ENCODE measurements at places on chromosomes 1 and 21.
A peak's percentile ranks its signal among the peaks of the same experiment; 100 is the strongest.

DNA sequence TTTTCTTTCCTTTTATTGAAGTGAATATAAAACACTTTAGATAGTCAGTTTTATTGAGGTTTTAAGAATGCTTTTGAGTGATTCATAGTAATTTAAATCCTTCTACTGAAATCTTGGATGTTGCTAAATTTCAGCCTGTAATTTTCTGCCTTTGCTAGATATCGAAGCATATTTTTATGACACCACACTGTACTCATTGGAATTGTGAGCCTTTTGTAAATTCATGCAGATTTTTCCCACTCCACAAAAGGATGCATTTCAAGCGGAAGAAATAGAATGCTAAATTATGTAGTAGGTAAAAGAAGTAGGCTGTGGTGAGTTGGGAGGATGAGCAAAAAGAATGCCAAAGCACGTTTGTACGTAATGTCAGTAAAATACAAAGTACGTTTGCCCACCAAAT, 13.8 kb downstream of the SNX7 start:
- no peak for DNase-seq

DNA sequence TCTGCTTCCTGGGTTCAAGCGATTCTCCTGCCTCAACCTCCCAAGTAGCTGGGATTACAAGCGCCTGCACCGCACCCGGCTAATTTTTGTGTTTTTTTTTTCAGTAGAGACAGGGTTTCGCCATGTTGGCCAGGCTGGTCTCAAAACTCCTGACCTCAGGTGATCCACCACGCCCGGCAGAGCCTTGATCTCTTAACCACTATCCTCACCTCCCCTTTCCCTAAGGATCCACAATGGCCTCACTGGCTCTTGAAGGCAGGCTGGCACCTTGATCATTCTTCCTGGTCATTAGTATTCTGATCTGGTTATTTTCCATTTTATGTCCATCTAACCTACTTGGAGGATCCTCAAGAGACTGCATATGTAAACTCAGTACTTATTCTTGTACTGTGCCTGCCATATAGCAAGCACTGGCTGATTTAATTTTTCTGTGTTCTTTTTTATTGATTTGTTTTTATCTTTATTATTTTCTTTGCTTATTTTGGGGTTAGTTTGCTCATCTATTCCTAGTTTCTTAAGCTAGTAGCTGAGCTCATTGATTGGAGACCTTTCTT, 6.3 kb downstream of the RCC1 start:
- no peak for DNase-seq

DNA sequence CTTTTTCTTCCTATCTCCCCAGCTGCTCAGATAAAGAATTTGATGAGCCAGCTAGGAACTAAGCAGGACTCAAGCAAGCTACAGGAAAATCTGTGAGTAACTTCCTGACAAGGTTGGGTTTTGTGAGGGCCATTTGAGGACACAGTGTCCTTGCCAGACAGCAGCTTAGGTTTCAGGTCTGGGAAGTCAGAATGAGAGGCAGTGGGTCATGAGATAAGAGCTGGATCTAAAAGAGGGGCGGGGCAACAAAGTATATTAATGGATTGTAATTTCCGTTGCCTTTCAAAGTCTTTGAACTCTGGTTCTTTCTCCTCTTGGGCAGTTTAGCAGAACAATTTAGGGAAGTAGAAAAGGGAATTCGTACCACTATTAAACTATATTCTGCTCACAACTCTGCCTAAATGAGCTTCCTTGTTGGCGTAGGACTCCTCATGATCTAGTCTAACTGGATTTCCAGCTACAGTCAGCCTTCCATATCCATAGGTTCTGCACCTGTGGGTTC, 16.6 kb downstream of the STX12 start:
- DNase-seq: no peak

DNA sequence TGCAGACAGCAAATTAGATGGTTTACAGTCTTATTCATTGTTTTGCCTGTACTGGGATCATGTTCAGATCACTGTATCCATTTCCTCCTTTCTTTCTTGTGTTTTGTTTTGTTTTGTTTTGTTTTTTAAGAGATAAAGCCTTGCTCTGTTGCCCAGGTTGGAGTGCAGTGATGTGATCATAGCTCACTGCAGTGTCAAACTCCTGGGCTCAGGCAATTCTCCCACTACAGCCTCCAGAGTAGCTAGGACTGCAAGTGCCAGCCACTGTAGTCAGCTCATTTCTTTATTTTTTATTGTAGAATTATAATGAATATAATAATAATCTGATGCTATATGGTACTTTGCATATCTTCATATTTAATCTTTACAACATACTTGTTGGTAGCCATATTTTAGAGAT, 403.7 kb upstream of the B3GALT2 start:
- no peak for DNase-seq

- peak; percentile 44 for DNase-seq
These were observed 36.4 kb downstream of the ZNF697 start for GRCh38 chr1:119611701-119612113.

GRCh38 chr21:32096411-32096810, 182.4 kb downstream of the MIS18A start:
- DNase-seq: peak; percentile 18

DNA sequence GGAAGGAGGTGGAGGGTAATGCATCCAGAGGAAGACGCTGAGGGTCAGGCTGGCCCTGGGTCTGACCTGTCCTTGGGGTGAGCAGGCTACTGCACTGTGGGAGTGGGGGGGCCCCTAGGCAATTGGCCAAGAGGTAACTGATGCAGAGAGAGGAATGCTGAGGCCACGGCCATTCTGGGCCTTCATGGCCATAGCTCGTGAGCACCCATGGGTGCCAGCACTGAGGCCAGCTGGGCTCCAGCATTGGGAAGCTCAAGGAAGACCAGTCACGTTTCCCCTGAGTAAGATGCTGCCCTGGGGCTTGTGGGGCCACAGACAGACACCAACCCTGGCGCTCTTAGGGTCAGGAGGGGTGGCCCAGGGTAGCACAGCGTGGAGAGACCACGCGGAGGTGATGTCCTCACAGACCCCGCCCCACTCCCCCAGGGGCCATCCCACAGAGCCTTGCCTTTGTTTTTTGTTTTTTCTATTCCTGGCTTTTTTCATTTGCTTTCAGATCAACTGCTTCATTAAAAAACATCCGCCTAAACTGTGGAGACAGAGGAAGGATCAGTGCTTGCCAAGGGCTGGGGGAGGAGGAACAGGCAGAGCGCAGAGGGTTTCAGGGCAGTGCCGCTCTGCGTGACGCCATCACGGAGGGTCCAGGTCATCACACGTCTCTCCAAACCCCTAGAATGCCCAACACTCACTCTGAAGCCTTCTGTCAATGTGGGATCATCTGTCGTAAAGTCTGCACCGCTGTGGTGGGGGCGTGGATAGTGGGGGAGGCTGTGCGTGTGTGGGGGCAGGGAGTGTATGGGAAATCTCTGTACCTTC, 61.1 kb downstream of the SIK1 start:
- DNase-seq: no peak

GRCh38 chr1:167544447-167545093, 9.0 kb downstream of the CREG1 start:
- no peak for DNase-seq

DNA sequence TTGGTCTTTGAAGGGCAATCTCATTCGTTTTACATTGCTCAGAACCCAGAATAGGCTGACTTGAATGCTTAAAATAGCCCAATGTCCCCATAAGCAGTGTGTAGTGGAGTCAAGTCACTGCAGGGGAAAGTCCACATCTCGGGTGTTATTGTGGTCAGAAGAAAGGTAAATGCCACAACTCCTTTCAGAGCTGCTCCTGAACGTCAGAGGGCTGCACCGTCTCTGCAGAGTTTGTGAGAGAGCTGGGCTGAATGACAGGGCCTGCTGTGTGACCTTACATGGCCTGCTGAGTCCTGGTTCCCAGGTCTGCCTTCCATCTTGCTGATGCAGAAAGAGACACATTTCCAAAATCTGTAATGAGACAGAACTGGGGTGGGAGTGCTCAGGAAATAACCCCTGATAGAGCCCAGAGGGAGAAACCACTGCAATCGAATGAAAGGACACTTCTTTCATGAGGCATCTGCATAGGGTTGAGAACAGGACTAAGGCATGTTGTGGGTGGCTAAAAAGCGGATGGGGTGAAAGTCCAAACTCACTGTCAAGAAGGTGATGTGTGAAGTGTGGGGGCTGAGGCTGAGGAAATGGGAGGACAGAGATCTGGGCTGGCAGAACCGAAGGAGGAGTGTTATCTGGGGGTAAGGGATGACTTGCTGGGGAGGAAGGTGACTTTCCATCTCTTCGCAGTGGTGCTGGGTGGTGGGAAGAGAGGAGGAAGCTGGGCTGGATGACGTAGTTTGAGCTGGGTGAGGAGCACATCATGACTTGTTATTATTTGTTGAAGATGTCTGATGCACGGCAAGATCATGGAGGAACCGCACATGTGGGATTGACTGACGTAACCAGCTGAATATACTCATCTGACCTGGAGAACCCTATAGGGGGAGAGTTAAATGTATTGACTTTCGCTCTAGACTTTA, 33.7 kb downstream of the XCL2 start:
- DNase-seq: no peak

- no peak for DNase-seq
These were observed 26.0 kb downstream of the PTP4A2 start for GRCh38 chr1:31911994-31912780.

DNA sequence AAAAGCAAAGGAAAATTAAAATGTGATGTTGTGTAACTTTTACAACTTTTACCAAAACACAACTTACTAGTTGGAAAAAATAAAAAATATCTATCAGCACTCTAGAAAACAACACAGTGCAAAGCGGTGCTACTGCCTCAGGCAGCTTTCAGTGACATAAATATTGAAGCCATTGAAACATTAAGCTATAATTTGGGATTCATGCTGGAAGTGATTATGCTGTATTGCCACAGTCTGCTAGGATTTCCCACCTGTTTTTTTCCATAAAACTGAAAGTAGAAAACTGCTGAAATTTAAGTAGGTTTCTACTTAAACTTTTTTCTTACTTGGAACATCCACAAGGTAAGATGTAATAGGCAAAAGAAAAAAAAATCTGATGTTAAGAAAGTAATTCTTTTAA, 674.4 kb downstream of the KCNT2 start:
- no peak for DNase-seq

DNA sequence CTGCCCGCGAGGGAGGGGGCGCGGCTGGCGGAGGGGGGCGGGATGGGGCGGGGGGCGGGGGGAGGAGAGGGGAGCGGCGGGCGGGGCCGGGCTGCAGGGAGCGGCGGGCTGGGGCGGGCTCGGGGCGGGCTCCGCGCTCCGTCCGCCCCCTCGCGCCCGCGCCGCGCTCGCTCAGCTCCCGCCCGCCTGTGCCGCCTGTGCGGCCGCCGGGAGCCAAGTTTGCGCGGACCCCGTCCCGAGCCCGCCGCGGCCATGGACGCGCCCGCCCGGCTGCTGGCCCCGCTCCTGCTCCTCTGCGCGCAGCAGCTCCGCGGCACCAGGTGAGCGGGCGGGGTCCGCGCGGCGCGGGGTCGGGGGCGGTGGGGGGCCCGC, at the start of gene GABRD:
TSS of gene GABRD (plus strand) at position 174 of the 372 bp plus-strand sequence. CDS start at position 253, 79 bp downstream.
- DNase-seq: peak; percentile 58

DNA sequence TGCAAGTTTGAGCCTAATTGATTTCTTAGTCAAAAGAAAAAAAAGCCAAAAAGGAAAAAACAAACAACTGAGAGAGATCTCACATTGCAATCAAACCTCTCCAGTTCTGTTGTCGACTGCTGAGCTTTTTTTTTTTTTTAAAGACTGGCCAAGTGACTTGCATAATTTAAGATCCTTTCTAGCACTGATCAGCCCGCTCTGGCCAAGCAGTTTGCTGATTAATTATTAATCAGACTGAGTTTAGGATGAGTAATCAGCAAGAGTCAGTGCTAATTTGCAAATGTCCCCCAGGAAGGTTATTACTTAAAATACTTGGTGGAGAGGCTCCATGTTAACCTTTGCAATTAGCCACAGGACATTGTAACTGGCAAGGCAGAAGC, 39.3 kb downstream of the HMGB4 start:
- peak; percentile 17 for DNase-seq

DNA sequence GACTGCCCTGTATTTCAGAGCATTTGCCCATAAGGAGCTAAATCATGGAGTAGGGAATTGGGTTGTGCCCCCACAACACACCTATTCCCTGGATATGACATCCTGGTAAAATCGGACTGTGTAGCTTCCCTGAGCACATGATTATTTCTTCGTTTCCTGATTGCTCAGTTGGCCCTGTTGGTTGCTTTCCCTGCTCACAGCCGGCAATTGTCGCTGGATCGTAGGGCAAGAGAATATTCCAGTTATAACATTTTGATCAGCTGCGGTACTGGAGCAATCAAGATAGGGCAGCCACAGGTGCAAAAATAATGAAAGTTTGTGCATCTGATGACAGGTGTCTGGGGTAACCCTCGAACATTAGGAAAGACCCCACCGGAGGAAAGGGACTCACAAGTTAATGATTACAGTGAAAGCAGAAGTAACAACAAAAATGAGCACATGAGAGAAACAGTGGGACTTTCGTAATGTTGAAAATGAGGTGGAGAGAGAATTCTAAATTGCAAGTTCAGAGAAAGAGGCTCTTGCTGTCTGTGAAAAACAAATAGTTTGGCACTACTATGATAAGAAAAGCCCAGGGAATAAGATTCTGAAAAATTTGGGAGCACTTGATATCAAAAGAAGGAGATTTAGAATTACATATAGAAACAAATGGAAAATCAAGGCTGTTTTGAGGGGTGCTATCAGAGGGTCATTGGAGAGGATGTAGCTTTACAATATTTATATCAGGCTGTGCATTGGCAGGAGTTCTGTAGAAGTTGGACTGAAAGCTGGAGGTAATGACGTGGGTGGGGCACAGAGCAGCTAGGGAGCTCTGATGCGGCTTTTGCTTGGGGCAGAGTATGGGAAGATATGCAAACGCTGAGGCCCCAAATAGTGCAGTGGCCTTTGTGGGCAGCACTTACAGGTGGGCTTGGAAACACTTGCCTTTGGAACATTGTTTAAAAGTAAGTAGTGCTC, at the start of gene MAB21L3:
TSS of gene MAB21L3 (plus strand) at position 833 of the 957 bp plus-strand sequence. CDS start 1,217 bp downstream, outside the sequence.
- DNase-seq: no peak

- no peak for DNase-seq
These were observed 58.7 kb upstream of the GADD45A start for GRCh38 chr1:67626090-67626860.

Data from germinal center (tissue), 1 donor.